ENCODE measurements at places on chromosomes 12 and 14.

- H3K4me1 ChIP-seq = peaks cover 50% of the 10 kb centered on the region
- no peak for DNase-seq
- no peak overlapping the region for H3K4me3 ChIP-seq
- H3K27me3 ChIP-seq = peaks cover 2% of the 10 kb centered on the region
- no peak overlapping the region for H3K27ac ChIP-seq
- no peaks in the 10 kb centered on the region for H3K36me3 ChIP-seq
Measured at GRCh38 chr12:52207895-52208294, 16.1 kb upstream of the KRT80 start.

DNA sequence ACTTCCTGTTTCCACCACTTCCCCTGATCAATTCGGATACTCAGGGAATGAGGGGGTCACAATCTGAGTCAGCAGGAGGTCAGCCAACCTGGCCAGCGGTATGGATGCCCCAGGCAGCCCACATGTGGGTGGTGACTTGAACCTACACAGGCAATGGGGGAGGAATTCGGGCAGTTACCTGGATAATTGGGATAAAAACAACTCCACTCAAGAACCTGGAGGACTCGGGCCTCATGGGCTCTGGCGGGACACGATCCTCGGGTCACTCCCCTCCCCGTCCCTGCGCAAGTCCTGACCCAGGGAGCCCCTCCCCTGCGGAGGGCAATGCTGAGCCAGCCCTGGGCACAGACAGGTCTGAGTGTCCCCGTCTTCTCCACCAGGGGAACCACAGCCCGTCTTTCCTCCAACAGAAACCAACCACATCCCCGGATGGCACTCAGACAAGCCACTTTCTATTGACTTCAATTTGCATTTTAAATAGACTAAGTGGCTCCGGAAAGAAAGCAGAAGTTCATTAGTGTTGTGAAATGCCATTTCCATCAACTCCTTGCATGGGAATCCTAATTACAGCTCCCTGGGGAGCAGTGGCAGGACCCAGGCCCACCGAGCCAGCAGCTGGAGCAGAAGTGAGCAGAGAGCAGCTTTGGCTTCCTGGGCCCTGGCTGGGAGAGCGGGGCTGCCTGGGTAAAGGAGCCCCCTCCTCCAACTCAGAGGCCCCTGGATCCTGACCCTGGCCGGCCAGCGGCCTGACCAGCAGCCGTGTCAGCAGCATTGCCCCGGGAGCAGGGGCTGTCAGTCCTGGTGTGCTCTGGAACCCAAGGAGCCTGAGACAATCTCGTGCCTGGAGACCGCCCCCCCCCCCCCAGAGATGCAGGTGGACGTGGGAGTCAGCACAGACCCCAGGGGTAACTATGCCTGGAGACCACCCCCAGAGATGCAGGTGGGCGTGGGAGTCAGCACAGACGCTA, 374.1 kb downstream of the ADGRD1 start:
- no peaks in the 10 kb centered on the region for H3K4me1 ChIP-seq
- H3K27me3 ChIP-seq = peaks cover 4% of the 10 kb centered on the region
- no peak for DNase-seq
- H3K36me3 ChIP-seq = no peaks in the 10 kb centered on the region
- no peak overlapping the region for H3K4me3 ChIP-seq
- no peak overlapping the region for H3K27ac ChIP-seq

- H3K27me3 ChIP-seq = peaks cover 72% of the 10 kb centered on the region
- no peaks in the 10 kb centered on the region for H3K4me1 ChIP-seq
- no peak overlapping the region for H3K4me3 ChIP-seq
- no peak overlapping the region for H3K27ac ChIP-seq
- no peaks in the 10 kb centered on the region for H3K36me3 ChIP-seq
Measured at GRCh38 chr12:104057771-104058197, 6.5 kb upstream of the HCFC2 start.

DNA sequence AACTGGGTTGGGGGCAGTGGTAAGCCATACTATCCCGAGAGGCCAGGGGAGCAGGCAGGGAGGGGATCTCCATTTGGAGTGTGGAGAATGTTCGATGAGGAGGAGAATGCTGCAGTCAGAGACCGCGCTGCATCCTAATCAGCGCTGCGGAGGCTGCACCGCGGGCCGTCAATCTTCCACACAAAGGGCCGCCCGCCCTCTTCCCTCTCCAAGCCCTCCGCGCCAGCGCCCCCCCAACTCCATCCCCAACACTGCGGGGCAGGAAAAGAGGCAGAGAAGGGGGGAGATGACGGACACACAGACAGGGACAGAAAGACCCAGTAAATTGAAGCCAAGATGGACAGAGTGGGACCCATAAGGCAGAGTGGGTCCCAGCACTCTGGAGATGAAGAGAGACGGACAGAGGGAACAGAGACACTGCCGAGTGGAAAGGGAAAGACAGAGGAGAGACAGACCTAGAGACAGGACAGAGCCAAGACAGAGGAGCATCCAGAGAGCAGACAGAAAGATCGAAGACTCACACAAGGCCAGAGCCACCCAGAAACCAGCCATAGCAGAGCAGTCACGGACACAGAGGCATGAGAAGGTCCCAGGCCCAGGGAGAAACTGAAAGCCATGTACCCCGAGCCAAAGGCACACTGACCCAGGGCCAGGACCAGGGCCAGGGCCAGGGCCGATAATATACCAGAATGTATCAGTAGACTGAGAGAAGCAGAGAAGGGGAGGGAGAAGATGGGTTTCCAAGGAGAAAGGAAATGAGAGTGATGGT, 3.5 kb downstream of the CISTR start:
- no peak overlapping the region for H3K4me3 ChIP-seq
- H3K27ac ChIP-seq = no peak overlapping the region
- H3K36me3 ChIP-seq = no peaks in the 10 kb centered on the region
- H3K27me3 ChIP-seq = peaks cover 17% of the 10 kb centered on the region
